SW480 (cell line): ENCODE measurements at places on chromosomes 7 and 10.

DNA sequence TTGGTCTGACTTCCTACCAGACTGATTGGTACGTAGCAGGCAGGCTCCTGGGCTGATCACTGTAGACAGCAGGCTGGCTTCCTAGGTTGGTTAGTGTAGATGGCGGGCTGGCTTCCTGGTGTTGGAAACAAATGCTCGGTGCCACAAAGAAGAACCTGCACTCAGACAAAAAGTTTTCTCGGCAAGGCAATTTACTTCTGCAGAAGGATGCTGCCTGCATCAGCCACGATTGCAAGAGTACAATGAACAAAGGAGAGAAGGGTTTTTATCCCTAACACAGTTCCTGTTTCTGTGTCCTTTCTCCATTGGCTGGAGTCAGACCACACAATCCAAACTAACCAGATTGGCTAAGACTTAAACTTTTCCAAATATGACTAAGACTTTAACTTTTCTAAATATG is 123.6 kb upstream of the PPP2R2D start:
- no peak for DNase-seq

DNA sequence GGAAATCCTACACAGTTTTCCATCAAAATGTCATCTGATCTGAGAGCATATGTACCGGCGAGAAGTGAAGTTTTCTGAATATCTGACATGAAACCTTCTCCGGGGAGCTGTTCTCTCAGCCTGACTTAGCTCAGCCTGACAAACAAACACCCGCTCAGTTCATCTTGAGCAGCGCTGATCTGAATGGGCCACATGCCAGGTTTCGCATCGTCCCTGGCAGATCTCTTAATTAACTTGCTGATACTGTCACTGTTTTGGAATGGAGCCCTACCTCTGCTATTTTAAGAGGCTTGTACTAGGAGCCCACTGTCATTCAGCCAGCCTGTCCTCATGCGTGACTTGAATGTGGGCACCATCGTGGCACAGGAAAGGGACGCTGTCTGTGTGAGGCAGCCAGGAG is 109.2 kb downstream of the STRA8 start:
- DNase-seq: no peak

GRCh38 chr7:137354961-137355360 is 11.4 kb upstream of the PTN start:
- DNase-seq: no peak

DNA sequence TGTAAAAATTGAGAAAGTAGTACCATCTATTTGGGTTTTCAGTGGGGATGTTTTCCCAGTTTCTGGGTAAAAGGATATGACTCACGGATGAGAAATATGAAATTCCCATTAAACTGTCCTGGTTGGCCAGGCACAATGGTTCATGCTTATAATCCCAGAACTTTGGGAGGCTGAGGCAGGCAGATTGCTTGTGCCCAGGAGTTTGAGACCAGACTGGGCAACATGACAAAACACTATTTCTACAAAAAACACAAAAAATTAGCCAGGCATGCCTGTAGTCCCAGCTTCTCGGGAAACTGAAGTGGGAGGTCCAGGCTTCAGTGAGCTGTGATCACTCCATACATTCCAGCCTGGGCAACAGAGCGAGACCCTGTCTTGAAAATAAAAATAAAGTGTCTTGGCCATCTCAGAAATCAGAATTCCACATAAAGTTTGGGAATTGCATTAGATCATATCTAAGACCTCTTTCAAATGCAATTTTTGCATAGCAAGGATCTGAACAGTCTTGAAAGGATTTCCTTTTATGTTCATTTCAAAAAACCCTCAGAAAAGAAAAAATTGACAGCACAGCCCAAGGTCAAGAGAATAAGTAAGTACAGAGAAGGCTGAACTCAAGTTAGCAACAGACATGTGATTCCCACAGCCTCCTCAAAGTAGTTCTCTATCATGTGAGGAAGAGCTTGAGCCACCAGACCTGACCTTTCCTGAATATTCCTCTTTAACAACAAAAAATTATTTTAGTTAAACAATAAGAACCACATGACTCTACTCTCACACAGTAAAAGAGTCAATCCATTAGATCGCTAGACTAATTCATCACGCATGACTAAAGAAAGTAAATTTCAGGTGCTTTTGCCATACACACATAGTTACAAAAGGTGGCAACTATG is 141.5 kb upstream of the CAV2 start:
- DNase-seq: no peak

DNA sequence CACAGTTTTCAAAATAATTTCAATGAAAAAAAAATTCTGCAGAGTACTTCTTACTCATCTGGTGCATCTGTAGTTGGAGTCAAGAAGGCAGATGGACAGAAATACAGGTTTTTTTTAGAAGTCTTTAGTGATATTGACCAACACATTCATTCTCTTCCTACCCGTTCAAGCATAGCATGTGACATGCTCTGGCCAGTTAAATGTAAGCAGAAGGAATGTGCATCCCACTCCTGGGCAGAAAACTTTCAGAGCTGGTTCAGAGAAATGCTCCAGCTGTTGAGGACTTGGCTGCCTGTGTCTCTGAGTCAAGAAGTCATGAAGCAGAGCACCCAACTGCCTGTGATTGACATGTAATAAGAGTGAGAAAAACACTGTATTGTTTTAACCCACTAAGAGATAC is 665.3 kb upstream of the IGFBP3 start:
- no peak for DNase-seq

DNA sequence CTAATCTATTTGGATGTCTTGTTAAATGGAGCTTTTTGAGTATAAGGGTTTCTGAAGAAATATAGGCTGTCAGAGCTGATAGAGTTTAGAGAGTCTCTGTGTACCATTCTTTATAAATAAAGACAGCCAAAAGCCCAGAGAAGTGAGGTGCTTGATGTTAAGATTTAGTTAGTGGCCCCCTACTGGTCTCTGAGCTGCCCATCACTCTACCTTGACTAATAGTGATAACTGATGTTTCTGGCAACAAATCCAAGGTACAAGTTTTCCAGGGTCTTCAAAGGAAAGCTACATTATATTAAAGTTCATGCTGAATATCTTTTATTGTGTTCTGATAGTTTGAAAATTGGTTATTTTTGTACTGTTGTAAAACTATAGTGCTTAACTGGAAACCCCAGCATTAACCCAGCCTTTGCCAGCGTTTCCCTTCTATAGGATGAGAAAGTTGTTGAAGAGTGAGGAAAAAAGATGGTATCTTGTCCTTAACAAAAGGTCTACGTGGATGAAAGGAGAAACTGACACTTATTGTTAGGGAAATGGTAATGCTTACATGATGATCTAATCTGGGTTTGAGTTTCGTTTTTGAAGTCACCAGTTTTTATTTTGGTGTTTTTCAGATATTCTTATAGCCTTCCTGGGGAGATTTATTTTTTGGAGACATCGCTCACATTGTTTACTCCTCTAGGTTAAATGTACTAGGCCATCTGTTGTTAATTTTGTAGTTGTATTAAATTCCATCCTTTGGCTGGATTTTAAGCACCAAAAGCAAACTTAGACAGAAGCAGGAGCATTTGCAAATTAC is 79.0 kb downstream of the AUTS2 start:
- DNase-seq: peak; percentile 20

- DNase-seq: peak; percentile 38
These were observed 23.5 kb downstream of the AOC1 start for GRCh38 chr7:150875791-150876190.
